ENCODE measurements at places on chromosomes 11 and 22.

- no peak for DNase-seq
Measured at GRCh38 chr11:134497586-134497985, 85.5 kb upstream of the B3GAT1 start.

- peak; percentile 67 for DNase-seq
Measured at GRCh38 chr22:44129619-44129976, 51.1 kb upstream of the PARVG start.

GRCh38 chr11:119319700-119320239 lies 2.8 kb upstream of the MCAM start:
- no peak for DNase-seq

DNA sequence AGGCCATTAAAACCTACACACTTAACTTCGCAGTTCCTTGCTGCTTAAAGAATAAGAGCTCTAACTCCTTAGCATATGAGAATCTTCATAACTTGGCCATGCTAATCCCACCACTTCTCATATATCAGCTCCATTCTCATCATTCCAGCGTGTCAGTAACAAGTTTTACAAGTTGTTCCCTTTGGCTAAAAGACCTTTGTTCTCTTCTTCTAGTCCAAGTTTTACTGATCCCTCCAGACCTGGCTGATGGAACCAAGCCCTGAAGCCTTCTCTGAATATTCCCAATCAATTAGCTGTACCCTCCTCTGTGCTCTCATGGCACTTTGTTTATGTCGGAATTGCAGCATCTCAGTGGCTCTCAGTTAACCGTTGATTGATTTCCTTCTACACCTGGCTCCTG lies 35.8 kb downstream of the GAB2 start:
- DNase-seq, result no peak

DNA sequence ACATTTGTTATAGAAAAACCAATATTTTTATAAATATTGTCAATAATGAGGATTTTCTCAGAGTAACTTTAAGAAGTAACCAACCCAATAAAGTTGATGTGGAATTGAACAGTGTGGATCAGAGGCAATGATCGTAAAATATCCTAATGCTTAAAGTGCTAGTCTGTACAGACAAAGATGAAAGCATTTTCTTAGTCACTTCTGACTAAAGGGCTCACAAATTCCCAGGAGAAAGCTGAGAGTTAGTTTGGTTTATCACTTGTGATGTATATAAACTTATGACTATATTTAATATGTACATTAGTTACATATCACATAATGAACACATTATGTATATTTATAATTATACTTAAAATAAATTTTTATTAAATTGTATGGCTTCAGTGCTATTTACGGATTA lies 25.4 kb upstream of the DDI1 start:
- DNase-seq, result no peak

DNA sequence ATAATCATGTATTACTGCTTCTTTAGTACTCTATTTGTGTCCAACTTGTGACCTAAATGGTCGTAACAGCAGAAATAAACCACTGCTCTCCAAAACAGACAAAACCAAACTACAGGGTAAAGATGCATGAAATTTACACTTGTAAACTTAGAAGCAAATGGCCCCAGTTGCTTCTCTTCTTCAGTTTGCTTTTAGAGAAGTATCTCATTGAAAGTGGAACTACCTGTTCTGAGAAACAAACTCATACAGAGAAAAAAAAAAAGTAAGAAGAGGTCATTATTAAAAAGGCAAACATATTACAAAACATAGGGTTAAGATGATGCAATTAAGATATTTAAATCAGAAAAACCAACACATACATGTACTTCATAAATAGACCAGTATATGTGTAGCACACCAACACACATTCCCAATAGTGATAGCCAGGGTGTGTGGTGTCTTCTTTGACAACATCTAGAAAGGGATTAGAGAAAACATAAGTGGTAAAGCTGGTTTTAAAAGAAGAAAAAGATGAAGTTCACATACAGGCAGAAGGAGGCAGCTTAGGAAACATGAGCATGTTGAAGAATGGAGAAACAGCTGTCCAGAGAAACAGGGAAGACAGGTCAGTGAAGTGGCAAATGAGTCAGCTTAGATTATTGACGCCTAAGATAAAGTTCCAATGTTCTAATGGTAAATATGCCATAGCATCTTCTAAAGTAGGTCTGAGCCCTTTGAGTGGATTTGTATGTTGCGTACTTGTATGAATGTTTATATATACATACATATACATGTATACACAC lies 844.7 kb upstream of the CCDC90B start:
- DNase-seq, result no peak

DNA sequence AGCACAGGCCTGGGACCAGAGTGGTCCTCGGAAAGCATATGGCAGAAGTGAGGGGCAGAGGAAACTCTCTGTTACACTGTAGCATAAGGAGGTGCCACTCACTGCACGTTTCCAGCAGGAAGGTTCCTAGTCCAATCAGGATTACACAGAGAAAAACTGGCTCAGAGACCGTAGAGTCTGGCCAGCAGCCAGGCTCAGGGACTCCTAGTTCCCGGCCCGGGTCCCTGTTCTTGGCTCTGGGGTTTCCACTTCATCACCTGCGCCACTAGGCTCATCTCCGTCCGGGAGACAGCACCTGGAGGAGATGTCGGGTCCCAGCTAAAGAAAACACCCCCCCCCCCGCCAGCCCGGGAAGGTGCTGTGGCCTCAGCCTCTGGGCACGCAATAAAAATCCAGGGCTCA lies 1.1 kb downstream of the TTLL12 start:
- DNase-seq, result peak; percentile 33

DNA sequence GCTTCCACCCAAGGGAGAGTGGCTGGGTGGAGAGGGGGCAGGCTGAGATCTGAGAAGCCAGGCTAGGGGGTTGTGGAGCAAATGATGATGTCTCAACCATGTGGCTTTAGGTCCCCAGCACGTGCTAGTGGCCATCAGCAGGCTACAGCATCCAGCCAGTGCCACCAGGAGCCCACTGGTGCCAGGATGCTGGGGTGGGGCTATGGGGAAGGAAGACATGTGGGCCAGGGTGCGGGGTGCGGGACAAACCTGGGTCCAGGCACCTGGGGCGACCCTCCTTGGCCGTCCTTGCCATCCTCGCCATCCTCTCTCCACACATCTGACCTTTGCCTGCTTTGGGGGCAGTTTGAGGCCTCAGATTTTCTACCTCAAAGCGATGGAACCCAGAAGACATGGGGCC lies 104.3 kb downstream of the KCNQ1 start:
- no peak for DNase-seq

DNA sequence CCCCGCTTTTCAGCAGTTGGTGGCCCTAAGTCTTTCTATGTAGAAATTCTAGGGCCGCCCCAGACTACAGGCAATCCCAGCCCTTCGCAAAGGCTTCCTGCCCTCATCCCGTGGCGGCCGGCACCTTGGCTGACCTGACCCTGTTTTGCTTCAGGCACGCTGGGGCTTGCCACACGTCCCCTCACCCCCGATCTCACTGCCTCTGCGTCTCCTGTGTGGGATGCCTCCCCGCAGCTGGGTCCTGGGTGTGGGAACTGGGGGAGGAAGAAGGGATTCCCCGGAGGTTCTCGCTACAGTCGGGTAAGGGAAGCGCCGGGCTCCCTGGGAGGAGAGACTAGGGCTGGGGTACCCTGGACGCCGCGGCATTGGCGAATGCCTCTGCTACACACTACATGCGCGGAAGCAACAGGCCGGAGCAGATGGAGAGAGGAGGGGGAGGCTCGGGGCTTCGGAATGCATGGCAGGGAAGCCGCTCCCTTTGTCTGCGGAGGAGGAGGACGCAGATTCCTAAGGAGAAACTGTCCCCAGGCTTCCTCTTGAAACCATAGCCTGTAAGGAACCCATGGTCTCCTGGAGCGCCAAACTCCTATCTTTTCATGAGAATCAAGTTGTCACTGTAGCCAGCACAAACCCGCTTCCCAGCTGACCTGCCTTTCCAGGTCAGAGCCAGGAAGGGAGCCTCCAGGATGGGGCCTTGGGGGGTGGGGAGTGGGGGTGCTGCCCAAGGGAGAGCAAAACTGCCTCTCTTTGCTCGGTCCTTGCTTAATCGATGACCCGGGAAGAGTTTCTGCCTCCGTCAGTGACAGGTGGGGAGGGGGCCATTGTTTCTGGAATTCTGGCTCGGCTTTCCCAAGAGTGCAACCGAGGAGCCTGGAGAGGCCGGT lies 1.4 kb downstream of the DTX4 start:
- no peak for DNase-seq

GRCh38 chr22:27116312-27117086 lies 459.1 kb downstream of the MIAT start:
- no peak for DNase-seq

DNA sequence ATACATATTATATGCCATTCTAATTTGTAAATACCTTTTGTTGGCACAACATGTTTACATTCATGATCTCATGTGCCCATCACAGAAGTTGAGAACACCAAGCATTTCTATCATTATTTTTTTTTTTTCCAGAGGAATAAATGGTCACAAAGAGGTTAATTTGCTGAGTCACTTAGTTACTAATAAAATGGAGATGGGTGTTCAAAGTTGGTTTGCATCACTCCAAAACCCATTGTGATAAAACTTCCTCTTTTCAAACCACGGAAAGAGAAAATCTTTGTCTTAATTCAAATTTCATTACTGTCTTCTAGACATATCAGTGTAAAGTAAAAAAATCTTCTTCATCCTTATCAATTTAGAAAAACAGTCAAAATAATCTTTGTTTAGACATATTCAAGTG lies 636.8 kb upstream of the CCDC179 start:
- no peak for DNase-seq

DNA sequence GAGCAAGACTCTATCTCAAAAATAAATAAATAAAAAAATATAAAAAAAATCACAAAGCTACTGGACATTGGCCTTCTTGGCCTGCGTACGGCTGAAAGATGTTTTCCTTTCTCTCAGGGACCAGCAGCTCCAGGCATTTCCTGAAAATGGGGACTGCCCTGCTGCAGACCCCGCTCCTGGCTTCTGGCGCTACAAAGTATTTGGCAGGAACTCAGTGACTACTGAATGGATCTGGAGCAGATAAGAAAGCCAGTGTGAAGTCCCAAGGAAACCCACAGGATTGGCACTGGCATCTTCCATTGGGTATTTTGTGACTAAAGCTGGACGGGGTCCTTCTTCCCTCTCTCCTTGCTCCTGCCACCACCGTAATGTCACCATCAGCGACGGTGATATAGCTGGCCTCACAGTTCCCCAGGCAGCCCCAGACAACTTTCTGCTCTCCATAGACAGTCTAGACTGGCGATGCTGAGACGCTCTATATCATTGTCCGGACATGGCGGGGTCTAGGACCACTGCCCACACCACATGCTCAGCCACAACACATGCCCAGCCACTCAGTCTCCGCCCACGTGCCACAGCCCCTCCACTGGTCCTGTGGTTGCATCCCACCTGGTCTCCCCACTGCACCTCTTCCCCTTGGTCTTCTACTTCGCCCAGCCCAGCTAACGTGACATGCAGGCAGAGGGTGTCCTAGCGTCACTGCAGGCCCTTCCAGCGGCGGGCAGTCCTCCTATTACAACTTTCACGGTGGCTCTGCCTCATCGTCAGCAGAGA lies 22.7 kb upstream of the YPEL1 start:
- DNase-seq, result no peak

GRCh38 chr22:28247667-28248363 lies 328.8 kb upstream of the PITPNB start:
- no peak for DNase-seq

DNA sequence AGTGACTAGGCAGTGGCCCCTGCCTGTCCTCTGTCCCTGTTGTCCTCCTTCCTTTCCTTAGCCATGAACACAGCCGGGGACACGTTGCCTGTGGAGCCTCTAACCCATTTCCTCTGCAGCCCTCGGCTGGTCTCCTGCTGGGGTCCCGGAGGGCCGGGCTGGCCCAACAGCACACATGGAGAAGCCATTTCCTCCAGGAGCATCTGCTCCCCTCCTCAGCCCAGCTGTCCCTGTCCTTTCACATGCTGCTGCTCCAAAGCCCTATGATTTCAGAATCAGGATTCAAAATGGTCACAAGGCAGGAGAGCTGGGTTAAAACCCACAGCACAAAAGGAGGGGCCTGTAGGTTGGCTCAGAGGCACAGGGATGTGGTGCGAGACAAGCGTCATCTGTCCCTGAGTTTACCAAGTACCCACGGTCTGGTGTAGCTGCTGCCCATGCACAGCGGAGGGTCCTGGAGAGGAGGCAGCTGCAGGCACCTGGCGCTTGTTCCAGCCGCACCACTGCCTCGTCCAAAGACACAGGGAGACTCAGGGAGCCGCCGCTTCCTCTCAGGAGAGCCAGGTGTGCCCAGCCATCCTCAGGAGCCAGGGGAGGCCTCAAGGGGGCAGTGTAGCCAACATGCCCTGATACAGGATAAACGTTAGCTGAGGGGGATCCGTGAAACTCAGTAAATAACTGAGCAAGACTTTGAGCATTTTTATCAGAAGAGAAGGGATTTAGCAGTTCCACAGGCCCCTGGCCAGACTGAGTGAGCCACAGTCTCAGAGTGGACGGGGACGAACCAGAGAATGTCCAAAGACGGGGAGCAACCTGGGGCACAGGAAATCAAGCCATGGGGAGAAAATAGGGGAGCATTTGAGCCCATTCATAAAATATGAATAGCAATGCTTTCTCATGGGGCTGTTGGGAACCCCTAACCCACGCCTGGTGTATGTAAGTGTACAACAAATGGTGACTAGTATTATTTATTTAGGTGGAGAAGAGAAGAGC lies 3.9 kb upstream of the VSIG10L2 start:
- DNase-seq, result peak; percentile 62

DNA sequence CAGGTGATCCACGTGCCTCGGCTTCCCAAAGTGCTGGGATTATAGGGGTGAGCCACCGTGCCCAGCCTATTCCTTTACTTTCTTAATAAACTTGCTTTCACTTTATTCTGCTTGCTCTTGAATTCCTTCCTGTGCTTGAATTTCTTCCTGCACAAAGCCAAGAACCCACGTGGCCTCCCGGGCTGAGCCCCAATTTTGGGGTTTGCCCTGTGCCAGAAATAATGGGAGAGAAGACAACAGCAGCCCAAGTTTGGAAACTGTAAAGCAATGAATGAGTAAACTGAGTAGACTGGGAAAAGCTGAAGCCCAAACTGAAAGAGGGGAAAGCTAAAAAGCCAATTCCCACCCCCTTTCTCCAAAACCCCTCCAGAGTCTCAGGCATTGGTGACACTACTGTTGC lies 136.4 kb downstream of the NECTIN1 start:
- DNase-seq, result no peak

DNA sequence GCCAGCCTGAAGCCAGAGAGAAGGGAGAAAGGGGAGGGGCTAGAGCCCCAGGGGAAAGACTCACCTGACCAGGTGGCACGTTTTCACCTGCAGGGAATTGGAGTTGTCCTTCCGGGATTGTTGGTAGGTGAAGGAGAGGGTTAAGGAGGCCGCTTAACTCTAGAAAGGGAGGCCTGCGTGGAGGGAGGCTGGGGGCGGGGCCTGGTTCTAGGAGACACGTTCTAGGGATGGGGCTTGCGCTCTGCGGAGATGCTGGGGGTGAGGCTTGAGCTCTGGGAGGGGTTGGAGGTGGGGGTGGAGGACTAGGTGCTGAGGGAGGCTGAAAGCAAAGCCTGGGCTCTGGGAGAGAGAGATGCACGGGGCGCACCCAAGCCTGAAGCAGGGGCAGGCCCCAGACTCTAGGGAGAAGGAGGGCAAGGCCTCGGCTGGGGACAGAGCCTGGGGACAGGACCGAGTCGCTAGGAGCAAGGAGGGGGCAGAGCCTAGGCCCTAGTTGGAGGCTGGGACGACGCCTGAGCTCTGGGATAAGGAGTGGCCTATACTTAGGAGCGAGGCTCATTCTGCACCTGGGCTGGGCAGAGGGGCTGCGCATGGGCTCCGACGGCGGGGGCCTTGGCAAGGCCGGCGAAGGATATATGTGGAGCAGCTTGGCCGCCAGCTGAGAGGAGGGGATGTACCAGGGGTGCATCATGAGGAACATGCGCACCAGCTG lies 2.4 kb downstream of the RASGRP2 start:
- DNase-seq, result no peak

- DNase-seq, result no peak
Measured at GRCh38 chr22:25485626-25486545, 78.6 kb upstream of the GRK3 start.

- no peak for DNase-seq
Measured at GRCh38 chr11:71301046-71301857, 48.9 kb upstream of the SHANK2 start.
